Lower lobe of right lung (tissue), 2 donors: ENCODE measurements at places on chromosomes 2 and 18.

- no peak for DNase-seq
Observed at GRCh38 chr2:6637330-6637729, 228.4 kb downstream of the CMPK2 start.

DNA sequence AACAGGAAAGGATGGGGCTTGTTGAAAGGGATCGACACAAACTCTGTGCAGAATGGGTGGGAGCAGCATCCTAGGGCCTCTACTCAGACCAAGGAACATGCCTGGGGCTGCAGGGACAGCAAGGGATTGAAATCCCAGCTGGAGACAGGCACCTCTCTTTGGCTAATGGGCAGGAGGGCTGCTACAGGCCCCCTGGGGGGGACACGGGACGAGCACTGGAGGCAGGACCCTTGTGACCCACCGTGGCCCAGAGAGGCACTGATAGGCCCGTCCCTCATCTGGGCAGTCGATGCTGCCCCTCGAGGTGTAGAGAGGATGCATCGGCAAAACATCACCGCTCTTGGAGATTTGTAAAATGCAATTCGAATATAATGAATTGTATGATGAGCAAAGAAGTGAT is 5.1 kb downstream of the HS1BP3 start:
- DNase-seq, result no peak

- no peak for DNase-seq
Observed at GRCh38 chr2:39476524-39476923, 39.4 kb upstream of the MAP4K3 start.

DNA sequence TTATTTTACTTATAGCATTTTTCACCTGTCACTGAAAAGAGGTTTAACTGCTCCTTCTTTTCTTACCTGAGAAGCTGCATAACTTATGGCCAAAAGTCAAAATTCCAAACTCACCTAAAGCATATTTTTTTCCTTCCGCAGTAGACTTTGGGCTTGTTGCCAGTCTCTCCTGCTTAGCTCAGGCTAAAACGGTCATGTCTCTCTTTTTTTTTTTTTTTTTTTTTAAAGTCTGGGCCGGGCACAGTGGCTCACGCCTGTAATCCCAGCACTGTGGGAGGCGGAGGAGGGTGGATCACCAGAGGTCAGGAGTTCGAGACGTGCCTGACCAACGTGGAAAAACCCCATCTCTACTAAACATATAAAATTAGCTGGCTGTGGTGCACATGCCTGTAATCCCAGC is 113.5 kb downstream of the RTN4 start:
- DNase-seq, result no peak

DNA sequence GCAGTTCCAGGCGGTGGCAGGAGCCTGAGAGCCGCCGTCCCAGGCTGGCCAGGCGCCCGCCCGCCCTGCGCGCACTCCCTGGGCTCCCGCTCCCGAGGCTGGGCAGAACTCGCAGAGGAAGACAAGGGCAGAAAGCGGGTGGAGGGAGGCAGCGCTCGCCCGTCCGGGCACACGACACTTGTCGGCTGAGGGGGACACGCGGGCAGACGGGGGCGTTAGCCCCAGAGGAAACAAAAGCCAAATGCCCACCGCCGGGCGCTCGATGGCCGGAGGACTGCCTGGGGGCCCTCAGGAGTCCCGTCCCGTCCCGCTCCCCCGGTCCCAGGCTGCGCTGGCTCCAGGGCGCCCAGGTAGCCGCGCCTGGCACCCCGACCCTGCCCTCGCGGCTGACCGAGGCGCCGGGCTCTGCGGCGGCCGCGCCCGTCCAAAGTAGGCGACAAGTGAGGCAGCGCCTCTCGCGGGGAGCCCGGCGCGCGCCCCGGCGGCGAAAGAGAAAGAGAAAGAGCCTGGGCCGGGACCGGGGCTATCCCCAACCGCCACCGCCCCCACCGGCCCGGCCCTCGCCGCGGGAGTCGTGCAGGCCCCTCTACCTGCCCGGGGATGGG is 491 bp downstream of the L3MBTL4 start:
- DNase-seq, result peak; percentile 87
